ENCODE measurements at places on chromosomes 11 and 22.

GRCh38 chr22:25758316-25758715, 16.3 kb downstream of the MYO18B start:
- DNase-seq, result no peak

DNA sequence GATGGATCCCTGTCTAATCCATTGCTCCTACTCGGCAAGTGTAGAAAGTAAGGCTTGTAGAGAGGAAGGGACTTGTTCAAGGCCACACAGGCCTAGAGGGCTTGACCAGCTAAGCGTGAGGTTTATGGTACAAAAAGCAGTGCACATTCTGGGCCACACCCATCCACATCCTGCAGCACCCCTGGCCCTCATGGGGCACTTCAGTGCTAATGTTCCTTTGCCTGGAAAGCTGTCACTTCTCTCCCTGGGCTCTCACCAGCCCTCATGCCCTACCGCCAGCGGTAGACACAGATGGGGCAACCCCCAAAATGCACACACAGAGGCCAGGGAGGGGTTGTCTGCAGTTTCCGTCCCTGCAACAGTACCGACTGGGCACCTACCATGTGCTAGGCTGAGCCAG, 7.1 kb upstream of the MGAT3 start:
- DNase-seq, result no peak

DNA sequence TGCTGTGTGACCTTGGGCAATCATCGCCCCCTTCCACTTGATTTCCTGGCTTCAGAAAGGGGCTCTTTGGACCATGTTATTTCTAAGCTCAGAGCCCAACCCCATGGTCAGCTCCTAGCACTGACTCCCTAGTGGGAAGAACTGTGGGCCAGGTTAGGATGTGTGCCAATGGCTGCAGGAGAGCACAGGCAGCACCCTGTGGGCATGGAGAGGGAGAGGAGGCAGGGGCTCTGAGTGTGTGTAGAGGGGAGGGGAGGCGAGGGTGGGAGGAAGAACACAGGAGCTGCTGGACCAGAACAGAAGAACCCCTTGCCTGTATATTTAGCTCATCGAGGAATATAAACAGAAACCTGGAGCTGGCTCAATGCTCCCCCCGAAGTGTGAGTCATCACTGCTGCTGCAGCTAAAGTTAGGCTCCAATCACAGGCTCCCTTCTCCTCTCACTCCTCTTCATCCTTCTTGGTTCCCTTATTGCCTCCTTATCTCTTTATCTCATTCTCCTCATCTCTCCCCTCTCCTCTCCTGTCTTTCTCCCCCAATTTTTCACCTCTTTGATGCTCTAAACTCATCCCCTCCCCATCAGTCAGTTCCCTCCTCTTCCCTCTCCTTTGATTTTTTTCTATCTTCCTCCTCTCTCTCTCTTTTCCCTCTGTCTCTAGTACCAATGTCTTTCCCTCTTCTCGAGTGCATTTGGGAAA, 14.5 kb upstream of the RPS19BP1 start:
- DNase-seq, result no peak

DNA sequence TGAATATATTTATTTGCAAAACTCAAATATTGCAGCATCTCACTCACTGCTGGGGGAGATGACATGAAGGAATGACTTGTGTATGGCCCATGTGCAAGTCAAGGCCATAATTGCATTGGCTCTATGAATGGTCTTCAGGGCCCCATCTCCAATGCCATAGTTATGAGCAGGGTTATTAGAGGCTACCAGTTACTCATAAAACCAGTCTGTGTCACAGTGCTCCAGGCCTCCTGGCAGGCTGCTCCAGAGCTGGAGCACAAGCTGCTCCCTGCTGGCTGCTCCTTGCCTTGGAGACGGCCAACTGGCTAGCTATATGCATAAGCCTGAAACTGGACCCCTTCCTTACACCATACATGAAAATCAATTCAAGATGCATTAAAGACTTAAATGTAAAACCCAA, 145.7 kb downstream of the TRPC6 start:
- DNase-seq, result no peak

- no peak for DNase-seq
Observed at GRCh38 chr11:65445604-65446445, 23.2 kb downstream of the NEAT1 start.

DNA sequence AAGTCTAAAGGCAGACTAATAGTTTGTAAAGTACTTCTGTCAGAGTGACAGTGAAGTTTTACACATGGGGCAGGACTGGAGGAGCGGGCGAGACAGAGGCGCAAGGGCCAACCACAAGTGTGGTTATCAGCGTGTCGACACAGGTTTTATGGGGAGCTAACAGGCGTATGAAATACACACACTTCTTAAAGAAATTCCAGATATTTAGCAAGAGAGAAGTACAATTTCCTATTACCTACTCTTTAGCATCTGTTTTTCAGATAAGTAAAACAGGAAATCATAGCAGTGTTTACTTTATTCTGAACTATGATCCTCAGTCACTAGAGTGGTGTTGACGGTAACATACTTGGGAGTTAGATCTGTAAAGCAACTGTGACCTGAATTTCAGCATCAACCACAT, 22.5 kb downstream of the VSIG10L2 start:
- DNase-seq, result no peak

GRCh38 chr22:40862537-40862936, 624 bp upstream of the DNAJB7 start:
- DNase-seq, result no peak

- DNase-seq, result no peak
Observed at GRCh38 chr22:32567544-32567943, 92.9 kb downstream of the FBXO7 start.

- no peak for DNase-seq
Observed at GRCh38 chr22:28381429-28382167, 298.0 kb downstream of the TTC28 start.

- DNase-seq, result no peak
Observed at GRCh38 chr22:49619301-49619700, 208.4 kb downstream of the BRD1 start.

DNA sequence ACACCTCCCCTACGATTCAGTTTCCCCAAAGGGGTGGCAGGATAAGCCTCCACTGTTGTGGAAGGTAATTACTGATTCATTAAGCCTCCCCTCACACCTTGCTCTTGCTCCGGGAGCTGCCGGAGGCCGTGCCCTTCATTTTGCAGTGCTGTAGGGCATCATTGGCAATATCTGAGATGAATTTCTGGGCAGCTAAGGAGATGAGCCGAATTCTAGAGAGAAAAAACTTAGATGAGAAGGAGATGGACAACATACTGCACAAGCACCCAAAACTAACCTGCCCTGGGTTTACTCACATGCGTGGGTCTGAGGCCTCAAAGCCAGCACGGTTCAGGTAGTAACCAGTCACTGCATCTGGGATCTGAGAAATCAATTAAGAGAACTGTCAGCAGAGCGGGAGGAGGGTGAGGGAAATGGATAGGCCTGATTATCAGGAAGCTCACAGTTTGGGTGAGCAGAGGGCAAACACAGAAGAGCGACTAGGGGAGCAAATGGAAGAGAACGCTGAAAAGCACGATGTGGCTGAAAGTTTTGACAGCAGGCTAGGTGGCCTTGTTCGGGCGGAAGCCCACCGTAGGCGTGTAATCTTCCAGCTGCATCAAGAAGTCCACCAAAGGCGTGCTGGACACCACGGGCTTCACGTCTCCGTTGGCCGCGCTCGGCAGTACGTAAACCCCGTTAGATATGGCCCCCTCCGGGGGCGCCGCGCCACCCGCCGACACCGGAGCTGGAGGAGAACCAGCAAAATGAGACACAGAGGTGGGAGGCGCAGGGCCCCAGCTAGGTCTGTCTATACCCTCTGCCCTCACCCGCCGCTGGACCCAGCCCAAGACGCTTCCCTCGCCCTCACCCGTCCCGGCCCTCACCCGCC, 689 bp downstream of the TAF10 start:
- peak; percentile 24 for DNase-seq

DNA sequence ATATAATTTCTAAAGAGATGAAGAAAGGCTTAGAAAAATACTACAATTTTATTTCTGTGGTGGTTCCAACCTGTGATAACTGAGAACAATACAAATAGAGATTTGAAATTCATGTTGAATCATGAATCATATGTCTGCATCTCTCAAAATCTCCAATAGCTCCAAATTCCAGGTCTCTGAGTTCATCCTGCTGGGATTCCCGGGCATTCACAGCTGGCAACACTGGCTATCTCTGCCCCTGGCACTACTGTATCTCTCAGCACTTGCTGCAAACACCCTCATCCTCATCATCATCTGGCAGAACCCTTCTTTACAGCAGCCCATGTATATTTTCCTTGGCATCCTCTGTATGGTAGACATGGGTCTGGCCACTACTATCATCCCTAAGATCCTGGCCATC, at the start of gene OR56B1:
Gene OR56B1, plus strand, starts transcription at position 53 of the 400 bp plus-strand sequence. Its CDS starts 69 bp downstream, at position 122.
- DNase-seq, result no peak

GRCh38 chr11:70901951-70902521, 350.3 kb downstream of the SHANK2 start:
- no peak for DNase-seq

DNA sequence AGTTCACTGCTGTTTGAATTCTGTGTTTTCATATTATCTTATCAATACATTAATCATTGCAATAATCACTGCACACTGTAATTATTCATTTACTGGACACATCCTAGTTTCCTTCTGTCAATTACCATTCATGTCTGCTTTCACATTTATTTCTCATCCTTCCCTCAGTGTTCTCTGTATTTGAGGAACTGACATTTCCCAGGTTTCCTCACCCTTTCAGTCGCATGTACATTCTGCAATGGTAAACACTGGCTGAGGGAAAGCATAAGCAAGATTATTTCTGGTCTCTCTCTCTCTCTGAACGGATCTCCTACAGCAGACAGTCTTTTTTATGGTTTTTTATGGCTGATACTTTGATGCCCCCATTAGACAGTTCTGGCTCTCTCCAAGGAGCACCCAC, 4.2 kb upstream of the HBD start:
- no peak for DNase-seq

- DNase-seq, result no peak
Observed at GRCh38 chr11:81007046-81007445, 1566.2 kb upstream of the TENM4 start.

- no peak for DNase-seq
Observed at GRCh38 chr22:24097961-24098391, 83.3 kb upstream of the SUSD2 start.

- DNase-seq, result no peak
Observed at GRCh38 chr11:73099512-73100266, 42.4 kb downstream of the FCHSD2 start.

- no peak for DNase-seq
Observed at GRCh38 chr22:27046086-27046485, 388.7 kb downstream of the MIAT start.

DNA sequence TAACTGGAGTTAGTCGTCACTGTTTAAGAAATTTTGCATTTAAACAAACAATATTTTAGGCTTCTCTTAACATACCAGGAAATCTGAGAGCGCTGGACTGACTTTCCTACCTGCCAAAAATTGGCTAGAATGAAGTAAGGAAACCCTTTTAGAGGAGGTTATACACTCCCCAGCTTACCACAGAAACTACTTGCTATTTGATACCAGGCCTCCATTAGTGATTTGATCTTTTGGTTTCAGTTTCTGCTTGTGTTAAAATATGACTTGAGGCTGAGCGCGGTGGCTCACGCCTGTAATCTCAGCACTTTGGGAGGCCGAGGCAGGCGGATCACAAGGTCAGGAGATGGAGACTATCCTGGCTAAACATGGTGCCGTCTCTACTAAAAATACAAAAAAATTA, 419.9 kb downstream of the LRRC4C start:
- DNase-seq, result no peak

DNA sequence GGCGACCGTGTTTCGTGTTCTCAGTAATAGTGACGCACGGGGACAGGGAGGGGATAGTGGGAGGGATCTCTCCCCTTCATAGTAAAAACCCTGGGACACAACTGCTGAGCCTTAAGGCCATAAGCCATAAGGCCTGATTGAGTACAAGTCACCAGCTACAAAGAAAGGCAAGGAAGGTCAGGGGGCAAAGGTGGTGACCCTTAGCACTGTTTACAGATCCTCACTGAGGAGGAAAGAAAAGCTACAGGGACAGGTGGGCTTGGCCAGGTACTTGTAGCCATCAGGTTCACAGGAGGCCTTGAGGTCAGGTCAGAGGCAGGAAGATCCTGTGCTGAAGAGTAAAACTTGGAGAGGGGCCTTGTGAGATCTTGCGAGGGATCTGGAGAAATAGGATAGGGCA, 15.1 kb upstream of the AMPD3 start:
- no peak for DNase-seq

- no peak for DNase-seq
Observed at GRCh38 chr22:42425337-42425988, 6.7 kb downstream of the NFAM1 start.

DNA sequence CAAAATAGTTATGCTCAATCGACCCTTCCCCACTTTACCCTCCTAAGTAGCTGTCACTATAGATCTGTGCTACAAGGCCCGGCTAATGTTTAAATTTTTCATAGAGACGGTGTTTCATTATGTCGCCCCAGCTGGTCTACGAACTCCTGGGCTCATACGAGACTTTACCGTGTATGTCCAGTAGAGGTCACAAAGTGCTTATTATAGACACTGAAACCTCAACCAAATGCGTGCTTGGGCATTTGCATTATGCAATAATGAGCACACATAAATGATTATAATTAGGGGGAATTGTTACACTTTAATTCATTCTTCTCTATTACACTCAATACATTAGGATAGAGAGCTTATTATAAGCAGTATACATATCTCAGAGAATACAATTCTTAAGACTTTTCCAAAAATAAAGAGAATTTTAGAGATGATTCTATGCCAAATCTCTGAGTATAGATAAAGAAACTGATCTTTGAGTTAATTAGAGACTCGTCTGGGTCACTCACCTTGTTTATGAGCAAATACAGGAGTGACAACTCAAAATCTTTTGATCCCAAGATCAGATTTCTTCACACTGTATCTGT, 12.5 kb upstream of the MRPL16 start:
- no peak for DNase-seq

DNA sequence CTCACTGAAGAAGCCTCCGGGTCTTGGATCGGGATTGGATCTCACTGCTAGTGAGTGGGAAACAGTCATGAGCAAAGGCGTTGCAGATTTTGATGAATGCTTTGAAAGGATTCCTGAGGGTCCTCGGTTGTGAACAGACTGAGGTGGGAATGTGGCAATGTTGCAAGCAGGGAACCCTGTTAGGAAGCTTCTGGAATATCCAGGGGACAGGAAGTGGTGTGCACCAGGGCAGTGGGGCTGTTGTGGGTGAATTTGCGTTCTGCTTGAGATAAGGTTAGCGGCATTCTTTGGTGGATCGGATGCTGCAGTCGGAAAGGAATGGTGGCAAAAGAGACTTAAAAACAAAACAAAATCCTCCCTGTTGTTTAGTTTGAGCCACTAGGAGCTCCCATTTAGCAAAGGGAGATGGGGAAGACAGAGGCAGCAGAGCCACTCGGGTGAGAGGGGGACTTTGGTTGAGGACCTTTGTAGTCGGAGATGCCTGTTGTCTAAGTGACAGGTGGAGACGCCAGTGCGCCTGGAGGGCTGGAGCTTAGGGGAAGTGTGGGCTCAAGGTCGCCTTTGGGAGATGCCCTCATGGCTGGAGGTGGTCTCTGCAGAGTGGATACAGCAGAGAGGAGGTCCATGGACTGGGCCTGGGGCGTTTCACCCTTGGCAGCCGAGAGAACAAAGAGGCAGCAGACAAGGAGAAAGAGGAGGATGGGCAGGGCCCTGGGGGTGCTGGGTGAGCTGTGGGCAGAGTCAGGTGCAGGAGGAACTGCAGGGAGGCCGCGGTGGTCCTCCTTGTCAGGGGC, 37.6 kb downstream of the CSF2RB start:
- no peak for DNase-seq

GRCh38 chr11:76734456-76735420, 48.4 kb upstream of the TSKU start:
- DNase-seq, result no peak
